ENCODE measurements at places on chromosomes 4 and X.

DNA sequence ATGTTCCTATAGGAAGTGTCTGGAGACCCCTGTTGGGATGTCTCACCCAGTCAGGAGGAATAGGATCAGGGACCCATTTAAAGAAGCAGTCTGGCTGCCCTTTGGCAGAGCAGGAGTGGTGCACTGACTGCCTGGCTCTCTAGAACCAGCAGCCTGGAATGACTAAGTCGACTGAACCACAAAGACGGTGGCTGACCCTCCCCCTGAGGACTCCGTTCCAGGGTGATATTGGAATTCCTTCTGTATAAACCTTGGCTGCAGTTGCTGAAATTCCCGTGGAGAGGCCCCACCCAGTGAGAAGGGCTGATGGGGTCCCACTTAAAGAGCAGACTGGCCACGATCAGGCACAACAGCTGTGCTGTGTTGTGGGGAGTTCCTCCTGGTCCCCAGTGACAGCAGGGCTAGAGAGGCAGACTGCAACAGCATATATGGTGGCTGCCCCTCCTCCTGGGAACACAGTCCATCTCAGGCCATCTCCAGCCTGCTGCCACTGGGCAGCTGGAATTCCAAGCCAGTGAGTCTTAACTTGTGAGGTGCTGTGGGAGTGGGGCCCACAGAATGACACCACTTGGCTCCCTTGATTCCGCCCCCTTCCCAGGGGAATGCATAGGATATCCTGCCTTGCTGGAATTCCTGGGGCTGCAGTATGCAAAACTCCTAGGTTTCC is 41.8 kb upstream of the RLIM start:
- DNase-seq, result peak; percentile 58

- no peak for DNase-seq
Measured at GRCh38 chr4:38166082-38166481, 205.9 kb downstream of the PTTG2 start.

DNA sequence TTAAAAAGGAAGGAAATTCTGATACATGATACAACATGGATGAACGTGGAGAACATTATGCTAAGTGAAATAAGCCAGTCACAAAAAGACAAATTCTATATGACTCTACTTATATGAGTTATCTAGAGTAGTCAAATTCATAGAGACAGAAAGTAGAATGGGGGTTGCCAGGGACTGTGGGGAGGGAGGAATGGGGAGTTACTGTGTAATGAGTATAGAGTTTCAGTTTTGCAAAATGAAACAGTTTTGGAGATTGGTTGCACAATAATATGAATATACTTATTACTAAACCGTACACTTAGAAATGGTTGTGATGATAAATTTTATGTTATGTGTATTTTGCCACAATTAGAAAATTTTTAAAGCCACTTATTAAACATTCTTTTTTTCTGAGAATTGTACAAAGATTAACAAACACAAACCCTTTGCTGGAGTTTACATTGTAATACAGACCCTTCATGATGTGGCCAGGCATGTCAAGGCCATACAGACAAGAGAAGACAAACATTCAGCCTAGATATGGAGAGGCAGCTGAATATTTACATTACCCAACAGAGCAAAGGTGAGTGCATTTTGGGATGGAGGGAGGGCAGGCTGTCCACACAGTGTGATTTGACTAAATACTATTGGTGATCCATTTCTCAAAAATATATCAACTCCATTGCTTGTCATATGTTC is 21.2 kb upstream of the GPC3 start:
- DNase-seq, result no peak

DNA sequence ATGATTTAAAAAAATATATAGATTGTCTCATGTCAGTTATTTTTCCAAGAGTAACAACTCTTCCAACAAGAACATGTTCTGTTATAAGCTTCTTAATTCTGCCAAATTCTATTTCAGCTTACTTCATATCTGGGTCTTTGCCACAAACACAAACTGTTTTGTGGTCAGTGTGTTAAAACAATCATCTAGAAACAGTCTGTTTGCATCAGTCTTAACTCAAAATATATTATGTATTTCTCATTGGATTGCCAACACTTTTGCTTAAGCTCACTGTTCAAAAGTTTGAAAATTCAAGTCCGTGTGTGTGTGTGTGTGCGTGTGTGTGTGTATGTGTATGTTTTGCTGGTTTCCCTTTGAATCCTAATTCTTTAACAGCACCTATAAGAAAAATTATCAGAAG is 752.3 kb upstream of the NDST4 start:
- no peak for DNase-seq

GRCh38 chrX:48540480-48540879 is 966 bp downstream of the TBC1D25 start:
- DNase-seq, result no peak

- DNase-seq, result peak; percentile 81
Measured at GRCh38 chr4:138090150-138090917, 151.8 kb downstream of the SLC7A11 start.

- DNase-seq, result no peak
Measured at GRCh38 chr4:62162606-62163005, 962.5 kb downstream of the ADGRL3 start.

Data from M059J (cell line).